Kasumi-1 (cell line): ENCODE measurements at places on chromosomes 1 and 21.

DNA sequence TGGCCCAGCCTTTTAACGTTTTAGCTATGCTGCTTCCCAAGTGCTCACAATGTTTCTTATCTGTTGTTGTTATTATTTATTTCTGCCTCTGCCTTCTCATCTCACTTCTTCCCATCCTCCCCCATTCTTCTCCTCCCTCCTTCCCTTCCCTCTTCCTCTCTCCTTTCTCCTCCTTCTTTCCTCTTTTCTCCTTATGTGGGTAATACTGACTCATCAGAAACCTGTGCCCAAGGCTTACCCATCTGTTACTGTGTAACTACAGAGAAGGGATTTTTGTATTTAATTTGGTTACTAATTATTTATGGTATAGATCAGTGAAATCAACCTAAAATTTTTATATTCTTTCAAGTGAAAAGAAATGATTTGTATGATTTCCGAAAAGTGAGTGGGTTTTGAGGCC lies 120.3 kb downstream of the KCNK2 start:
- no peak for DNase-seq

- DNase-seq: no peak
Measured at GRCh38 chr1:46174448-46175231, at the start of gene TSPAN1. TSPAN1 (plus strand) TSS chr1:46175087; CDS start chr1:46181108, 6,021 bp downstream.

DNA sequence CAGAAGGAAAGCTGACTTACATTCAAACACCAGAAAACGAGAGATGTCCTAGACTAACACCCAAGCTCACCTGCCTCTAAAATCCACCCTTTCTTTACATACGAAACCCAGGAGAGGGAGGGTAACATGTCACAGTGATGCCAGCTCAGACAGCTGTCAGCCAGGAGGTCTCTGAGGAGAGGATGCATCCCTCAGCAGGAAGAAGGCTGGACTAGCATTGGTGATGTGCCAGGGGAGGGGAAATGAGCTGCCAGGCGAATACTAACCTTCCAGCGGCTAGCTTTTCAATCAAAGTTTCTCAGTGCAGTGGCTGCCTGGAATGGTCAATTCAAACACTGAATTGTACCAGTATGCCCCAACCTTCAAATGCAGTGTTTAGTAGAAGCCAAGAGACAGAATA lies 3.6 kb upstream of the UBE2G2 start:
- no peak for DNase-seq

GRCh38 chr1:4756851-4757580 lies 102.6 kb downstream of the AJAP1 start:
- DNase-seq: no peak

- DNase-seq: no peak
Measured at GRCh38 chr1:66968574-66968973, 43.8 kb downstream of the MIER1 start.

DNA sequence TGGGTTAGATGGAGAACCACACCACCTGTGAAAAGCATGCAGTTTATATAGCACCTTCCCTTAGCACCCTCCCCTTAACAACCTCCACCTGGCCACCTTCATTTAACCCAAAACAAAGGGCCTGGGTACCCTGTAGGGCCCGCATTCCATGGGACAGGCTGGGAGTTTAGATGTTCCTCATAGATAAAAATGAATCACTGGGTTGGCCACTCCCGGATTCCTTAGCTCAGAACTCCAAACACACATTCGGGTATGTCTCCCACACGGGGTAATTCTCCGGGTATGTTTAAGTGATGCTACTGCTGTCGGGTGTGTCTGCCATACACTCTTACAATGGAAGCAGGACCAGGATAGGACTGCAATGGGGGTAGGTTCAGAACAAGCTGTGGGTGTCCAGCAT lies 43.9 kb upstream of the FOXO6 start:
- no peak for DNase-seq

DNA sequence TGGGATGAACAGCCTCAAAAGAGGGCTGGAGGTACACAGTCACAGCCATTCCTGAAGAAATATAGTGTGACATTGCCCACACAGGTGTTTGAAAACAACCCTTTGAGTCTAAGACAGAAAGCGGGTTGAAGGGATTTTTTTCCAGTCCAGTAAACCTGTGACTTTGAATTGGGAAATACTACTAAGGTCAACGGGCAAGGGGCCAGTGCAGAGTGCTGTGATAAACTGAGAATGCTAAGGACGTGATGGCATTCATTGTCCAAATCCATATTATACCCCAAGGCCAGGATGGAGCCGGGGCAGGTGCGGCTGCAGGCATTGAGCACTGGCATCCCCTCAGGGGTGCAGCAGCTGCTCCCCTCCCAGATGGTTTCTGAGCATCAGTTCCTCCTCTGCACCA lies 36.6 kb downstream of the KIAA0040 start:
- no peak for DNase-seq

- DNase-seq: peak; percentile 4
Measured at GRCh38 chr1:100354971-100355394, 2.7 kb downstream of the CDC14A start.

DNA sequence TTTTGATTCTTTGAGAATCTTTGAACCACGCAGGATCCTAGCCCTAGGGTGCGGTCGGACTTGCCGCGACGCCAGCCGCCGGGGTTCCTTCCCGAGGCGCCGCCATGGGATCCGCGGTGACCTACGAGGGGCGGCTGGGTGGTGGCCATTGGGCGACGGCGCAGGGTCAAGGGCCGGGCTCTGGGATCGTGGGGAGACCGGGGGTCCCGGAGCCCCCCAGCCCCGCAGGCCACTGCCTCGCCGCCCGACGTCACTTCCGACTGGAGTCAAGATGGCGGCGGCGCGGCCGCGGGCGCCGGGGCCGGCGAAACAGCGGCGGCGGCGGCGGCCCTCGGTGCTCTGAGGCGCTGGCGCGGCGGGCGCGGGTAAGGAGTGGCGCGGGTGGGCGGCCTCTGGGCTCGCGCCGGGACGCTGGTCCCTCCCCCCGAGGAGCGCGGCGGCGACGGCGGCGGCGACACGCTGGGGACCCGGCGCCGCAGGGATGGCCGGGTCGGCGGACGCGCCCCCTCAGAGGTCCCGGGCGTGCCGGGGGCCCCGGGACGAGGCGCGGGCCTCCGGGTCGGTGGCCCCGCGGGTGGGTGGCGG lies at the start of gene PRDM2:
TSS of gene PRDM2 (plus strand) at position 253 of the 585 bp plus-strand sequence. CDS start 15,418 bp downstream, outside the sequence.
- peak; percentile 29 for DNase-seq

DNA sequence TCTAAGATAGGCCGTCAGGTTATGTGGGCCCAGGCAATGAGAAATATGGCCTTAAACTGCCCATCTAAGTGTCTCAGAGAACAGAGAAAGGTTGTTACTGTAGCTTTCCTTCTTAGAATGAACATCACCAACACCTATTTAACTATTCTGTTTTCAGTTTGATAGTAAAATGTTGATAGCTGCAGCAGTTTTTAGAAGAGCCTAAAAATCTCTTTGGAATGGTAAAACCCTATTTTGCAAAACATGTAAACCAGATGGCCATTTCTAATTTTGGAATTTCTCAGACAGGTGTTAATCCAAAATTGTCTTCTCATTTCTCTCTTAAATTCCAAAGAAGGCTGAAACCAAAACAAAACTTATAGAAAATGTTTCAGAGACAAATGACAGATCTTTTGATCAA lies 57.5 kb downstream of the DIPK1A start:
- DNase-seq: no peak

- no peak for DNase-seq
Measured at GRCh38 chr1:57887964-57888491, 464.2 kb upstream of the DAB1 start.

GRCh38 chr21:41374177-41374712 lies 12.4 kb downstream of the MX2 start:
- no peak for DNase-seq

DNA sequence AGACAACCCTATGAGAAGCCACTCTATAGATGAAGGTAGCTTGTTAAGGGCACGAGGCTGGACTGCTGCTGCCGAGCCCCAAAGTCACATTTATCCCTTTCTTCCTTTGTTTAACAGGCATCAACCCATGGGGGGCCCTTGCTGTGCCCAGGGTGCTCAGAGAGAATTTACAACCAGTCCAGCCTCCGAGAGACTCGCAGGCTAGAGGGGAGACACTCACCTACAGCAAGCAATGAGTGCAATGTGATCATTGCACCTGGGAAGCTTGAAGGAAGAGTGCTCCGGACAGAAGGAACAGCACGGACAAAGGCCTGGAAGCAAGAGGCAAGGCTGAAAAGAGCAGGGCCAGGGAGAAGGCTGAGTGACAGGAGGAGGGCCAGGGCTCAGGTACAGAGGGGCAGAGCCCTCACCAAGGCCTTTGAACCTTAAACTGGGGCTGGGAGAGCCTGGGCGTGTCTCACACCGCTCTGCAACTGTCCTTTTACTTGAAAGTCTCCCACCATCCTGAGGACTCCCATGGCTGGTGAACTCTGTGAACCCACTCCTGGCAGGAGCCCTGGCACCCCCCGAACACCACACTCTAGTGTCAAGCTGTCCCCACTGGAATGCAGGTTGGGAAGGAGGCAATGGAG lies 27.3 kb downstream of the DMRTB1 start:
- DNase-seq: no peak

DNA sequence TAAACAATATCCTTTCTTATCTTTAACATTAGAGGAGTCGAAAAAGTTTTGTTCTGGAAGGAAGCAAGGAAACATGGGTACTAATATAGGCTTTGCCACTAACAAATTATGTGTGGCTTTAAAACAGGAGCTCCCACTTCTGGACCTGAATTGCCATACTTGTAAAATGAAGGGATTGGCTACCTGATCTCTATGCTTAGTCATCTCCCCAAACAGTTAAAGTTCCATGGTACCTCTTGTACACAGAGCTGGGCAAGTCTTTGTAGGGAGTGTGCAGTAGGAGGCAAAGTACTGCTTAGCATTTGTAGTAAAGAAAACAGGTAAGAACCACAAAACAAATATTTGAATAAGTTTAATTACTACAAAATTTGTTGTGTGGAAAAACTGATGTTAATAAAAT lies 81.3 kb downstream of the MAST2 start:
- DNase-seq: no peak

- DNase-seq: no peak
Measured at GRCh38 chr21:39705849-39706248, 39.1 kb upstream of the IGSF5 start.

DNA sequence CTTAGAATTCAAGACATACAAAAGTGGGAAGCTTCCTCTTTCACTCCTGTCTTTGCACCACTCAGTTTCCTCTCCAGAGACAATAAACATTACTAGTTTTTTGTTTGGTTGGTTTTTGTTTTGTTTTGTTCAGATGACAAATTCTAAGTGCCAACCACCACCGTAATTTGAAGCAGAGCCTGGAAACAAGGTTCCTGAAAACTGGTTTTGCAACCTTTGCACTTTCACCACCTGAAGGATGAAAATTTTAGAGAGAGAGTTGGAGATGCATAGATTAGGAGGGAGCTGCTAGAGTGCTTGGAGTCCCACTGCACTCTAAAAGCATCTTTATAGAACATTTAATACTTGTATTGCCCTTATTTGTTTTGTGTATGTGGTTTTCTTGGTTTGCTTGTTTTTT lies 20.2 kb upstream of the MGST3 start:
- DNase-seq: no peak

- DNase-seq: no peak
Measured at GRCh38 chr1:213622365-213623063, 365.3 kb upstream of the PROX1 start.

DNA sequence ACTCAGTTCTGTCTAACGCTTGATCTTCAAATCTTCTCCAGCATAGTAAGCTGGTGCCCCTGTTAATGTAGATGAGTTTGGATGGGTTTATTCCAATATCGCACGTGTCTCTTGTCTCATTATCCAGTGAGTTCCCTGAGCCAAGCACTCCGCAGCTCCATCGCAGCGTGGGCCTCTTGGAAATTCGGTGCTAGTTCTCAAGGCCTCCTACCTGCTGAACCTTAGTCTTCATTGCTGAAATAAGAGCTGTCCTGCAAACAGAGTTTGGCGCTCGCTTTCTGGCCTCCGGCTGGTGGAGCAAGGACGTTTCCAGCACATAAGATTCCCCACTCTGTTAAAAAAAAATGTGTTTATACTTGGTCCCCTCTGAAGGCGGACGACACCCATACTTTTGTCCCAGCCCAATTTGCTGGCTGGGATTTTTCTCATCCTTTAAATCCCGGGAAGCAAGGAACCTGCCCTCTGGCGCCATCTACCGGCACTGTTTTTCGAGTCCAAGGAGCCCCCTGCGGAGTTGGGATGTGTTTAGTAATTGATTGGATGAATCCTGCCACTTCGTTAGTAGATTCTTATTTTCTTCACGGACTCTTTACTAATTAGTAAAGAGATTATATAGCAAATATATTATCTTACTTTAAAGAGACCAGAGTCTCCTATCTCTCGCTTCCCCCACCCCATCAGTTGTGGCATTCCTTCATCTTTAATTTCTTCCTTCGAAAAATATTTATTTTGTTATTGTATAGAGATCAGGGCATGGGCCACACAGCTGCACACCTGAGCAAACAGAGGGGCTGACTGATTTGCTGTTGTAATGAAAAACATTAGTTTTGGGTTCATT lies 14.7 kb downstream of the JUN start:
- DNase-seq: peak; percentile 57

DNA sequence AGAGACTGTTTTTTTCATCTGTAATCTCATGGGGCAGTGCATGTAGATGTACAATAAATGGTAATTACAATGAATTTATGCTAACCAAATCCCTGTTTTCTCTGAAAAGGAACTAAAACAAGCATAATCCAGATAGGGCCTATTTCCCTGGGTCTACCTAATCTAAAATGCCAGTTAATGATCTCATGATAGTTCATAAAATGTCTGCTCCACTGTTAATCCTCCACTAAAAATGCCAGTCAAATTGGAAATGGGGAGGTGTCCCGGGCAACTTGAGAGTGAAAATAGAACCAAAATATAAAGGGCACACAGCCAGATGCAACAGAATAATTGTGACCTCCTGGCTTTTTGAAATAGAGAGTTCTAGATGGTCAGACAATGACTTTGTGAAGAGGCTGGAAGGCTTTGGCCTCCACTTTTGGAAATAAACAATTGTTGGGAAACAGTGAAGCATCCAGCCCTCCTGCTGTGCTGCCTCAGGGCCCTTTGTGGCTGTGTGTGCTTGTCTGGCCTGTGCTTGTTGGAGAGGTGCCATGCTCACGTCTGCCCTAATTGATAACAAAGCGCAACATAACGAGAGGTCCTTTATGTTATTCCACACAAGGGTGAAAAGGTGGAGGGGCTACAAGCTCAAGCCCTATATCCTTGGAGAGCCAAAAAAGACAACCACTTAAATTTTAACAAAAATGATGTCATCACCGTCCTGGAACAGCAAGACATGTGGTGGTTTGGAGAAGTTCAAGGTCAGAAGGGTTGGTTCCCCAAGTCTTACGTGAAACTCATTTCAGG lies 97.7 kb downstream of the ATP5PO start:
- no peak for DNase-seq

DNA sequence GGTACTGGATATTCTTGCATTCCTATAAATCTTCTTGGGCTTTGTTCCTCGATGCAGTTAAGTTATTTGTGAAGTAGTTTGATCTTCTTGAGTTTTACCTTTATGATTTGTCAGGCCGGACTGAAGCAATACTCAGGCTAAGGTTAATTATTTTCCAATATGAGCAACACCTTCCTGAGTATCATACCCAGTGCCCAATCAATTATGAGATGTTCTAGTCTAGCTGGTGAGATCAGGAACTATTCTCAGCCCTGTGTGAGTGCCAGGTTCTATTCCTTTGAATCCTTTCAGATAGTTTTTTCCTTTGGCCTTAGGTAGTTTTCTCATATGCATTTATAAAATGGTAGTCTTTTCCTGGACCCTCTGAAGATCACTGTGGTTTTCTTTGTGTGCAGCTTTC lies 92.5 kb downstream of the SCMH1 start:
- no peak for DNase-seq
